Stimulated activated CD4-positive, alpha-beta T cell treated with anti-CD3 and anti-CD28 coated beads, Interleukin-15, amount 100 ng/mL, for 48 hours (primary cell): ENCODE measurements at places on chromosomes 4 and X.

- DNase-seq: no peak
Observed at GRCh38 chr4:10086506-10087120, 30.0 kb downstream of the WDR1 start.

GRCh38 chr4:1004071-1004418 is 7.4 kb upstream of the FGFRL1 start:
- no peak for DNase-seq

- DNase-seq: no peak
Observed at GRCh38 chrX:136272325-136272724, 21.1 kb upstream of the MAP7D3 start.

DNA sequence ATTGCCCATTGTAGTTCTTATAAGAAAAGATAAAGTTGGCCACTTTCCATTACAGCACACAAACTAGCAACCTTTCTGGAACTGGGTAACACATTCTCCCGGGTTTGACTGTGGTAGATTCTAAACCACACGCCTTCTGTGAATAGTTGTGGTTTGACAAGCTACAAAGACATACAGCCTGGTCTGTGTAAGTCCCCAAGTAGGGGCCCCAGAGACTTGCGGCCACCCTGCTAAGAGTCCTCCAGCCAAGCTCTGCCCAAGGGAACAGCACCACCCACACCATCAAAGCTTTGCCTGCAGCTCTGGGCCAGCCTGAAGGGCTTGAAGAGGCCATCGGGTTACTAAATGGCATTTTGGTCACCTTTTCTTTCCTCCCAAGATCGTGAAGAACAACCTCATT is 203.4 kb downstream of the MAML3 start:
- peak; percentile 14 for DNase-seq

- no peak for DNase-seq
Observed at GRCh38 chrX:99572711-99573110, 837.4 kb downstream of the PCDH19 start.

GRCh38 chr4:153296040-153296823 is 48.3 kb upstream of the MND1 start:
- DNase-seq: no peak

GRCh38 chr4:112853662-112854256 is 195.7 kb upstream of the ANK2 start:
- DNase-seq: no peak

GRCh38 chr4:65923616-65924015 is 253.3 kb upstream of the EPHA5 start:
- DNase-seq: no peak

DNA sequence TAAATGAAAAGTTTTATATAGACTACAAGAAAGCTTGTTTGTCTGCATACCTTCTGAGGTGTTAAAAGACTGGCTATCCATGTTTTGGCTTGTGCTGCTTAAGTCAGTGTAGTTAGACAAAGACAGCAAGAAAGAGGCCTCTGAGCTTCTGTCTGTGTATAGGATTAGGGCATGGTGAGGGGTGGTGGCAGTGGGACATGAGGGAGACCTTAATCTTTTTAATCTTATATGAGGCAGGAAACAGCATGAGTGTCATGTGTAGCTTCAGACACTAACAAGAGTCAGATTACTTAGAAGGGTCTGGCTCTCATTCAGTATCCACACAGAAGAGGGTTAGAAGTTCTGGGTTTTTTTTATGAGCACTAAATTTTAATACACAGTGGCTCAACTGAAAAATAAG is 213.3 kb downstream of the GABRG1 start:
- DNase-seq: no peak
